ENCODE measurements at places on chromosomes 3 and 15. TPM values are rescaled to one million over a fixed set of nuclear protein-coding genes. Genes with fewer than 3 reads are reported as not detected.

DNA sequence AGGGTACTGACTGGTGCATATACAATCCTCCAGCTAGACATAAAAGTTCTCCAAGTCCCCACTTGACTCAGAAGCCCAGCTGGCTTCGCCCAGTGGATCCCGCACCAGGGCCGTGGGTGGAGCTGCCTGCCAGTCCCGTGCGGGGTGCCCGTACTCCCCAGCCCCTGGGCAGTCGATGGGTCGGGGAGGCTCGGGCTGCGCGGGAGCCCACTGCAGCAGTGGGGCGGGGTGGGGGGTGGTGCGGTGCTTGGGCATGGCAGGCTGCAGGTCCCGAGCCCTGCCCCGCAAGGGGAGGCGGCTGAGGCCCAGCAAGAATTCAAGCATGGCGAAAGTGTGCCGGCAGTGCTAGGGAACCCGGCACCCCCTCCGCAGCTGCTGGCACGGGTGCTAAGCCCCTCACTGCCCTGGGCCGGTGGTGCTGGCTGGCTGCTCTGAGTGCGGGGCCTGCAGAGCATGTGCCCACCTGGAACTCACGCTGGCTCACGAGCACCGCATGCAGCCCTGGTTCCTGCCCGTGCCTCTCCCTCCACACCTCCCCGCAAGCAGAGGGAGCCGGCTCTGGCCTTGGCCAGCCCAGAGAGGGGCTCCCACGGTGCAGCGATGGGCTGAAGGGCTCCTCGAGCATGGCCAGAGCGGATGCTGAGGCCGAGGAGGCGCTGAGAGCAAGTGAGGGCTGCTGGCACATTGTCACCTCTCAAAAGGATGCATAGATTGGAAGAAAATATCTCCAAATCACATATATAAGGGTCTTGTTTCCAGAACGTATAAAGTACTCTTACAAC is 68.3 kb upstream of the PIK3R4 start:
- H3K27ac ChIP-seq, result no peak overlapping the region
- no peak for DNase-seq
- H3K27me3 ChIP-seq, result no peaks in the 10 kb centered on the region

GRCh38 chr3:67790043-67790442 is 135.6 kb upstream of the SUCLG2 start:
- DNase-seq, result no peak
- no peak overlapping the region for H3K27ac ChIP-seq
- H3K4me1 ChIP-seq, result no peaks in the 10 kb centered on the region
- H3K27me3 ChIP-seq, result no peaks in the 10 kb centered on the region

- no peak overlapping the region for H3K4me3 ChIP-seq
- H3K27ac ChIP-seq, result no peak overlapping the region
- H3K4me1 ChIP-seq, result no peaks in the 10 kb centered on the region
- no peak for DNase-seq
These were observed 90.9 kb upstream of the SEC13 start for GRCh38 chr3:10411598-10412332.

DNA sequence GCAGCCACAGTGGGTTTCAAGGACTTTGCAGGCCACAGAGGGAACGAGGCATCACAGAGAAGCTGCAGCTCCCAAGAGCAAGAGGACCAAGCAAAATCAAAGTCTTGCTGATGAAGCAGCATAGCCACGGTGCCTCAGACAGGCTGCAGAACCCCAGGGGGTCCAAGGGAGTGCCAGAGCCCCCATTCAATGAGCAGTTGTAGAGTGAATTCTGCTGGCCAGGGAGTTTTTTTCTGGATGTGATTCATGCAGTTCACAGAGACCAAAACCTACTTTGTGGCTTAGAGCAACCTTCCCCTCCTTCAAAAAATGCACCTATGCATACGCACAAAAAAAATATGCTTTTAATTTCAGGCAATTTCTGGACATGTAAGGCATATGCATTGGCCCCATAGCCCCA is 409.0 kb downstream of the VPS13C start:
- no peak overlapping the region for H3K27ac ChIP-seq
- peaks cover 4% of the 10 kb centered on the region for H3K4me1 ChIP-seq
- no peak overlapping the region for H3K4me3 ChIP-seq
- H3K27me3 ChIP-seq, result no peaks in the 10 kb centered on the region

DNA sequence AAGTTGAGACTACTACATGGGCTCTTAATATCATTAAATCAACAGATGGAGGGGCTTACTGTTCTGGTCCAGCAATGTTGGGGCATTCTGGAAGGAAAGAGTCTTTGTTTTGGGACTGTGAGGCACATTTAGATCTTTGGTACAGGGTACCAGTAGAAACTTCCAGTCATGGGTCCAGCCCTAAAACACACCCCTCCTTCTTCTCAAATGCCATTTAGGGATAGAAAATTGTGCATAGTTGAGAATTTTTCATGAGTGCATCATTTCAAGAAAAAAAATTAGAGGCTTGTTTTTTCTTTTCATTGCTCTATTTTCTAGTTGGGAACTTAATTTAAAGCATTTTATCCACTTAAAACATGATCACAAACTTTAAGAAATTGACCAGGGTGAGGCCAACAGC is 4.1 kb upstream of the RTP1 start:
- no peaks in the 10 kb centered on the region for H3K36me3 ChIP-seq
- DNase-seq, result no peak
- no peaks in the 10 kb centered on the region for H3K27me3 ChIP-seq
- no peak overlapping the region for H3K4me3 ChIP-seq

DNA sequence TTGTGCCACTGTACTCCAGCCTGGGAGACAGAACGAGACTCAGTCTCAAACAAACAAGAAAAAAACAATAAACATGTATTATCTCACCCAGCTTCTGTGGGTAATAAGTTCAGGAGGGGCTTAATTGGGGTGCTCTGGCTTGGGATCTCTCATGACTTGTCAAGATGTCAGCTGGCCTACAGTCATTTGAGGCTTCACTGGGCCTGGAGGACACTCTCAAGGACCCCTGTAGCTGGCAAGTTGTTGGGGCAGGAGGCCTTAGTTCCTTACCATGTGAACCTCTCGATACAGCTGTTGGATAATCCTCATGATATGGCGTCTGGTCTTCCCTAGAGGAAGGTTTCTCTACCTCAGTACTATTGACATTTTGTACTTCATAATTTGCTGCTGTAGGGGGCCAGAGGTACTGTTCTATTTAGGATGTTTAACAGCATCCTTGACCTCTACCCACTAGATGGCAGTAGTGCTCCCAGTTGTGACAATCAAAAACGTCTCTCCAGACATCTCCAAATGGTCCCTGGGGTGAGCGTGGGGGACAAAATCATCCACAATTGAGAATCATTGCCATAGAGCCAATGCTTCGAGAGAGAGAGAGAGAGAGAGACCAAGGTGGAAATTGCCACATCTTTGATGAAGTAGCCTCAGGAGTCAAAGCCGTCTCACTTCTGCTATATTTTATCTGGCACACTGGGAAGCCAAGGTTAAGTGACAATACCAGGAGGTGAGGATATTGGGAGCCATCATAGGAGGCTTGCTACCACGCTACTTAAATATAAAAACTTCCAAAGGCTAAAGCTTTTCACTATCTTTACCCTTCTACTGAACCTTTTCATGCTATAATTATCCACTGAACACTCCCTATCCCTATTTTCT is 23.9 kb upstream of the SLTM start:
- DNase-seq, result no peak
- H3K27me3 ChIP-seq, result no peaks in the 10 kb centered on the region
- no peaks in the 10 kb centered on the region for H3K36me3 ChIP-seq
- no peak overlapping the region for H3K27ac ChIP-seq
- peaks cover 5% of the 10 kb centered on the region for H3K4me1 ChIP-seq

DNA sequence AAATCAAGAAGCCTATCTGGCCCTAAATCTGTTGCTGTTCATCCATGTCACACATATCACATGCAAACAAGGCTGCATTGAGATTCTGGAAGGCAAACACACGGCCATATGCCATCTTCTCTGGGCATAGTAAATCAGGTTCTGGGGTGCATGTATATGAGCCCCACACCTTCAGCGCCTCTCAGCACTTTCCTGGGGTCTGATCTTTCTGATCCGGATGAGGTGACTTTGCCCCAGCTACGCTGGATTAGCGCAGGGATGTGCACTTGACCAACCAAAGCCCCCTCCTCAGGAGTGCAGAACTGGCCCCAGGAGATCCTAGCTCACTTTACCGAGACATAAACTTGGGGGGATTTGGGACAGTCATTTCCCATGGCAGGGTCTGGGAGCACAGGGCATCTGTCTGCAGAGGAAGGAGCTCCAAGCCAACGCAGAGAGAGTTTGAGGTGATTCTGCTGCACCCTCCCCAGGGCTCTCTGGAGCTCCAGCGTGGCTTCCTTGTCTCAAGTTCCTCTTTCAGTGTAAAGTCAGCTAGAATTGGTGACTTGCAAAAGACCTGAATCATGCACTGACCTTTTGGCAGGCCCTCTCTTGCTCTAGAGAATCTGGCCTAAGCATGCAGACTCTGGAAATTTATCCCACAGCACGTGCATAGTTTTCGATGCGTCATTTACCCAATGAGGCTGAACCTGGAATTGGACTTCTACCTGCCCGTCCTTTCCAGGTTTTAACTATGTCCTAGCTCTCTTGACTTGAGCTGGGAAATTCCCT is 63.5 kb upstream of the KLF13 start:
- H3K27ac ChIP-seq, result no peak overlapping the region
- H3K4me1 ChIP-seq, result peaks cover 2% of the 10 kb centered on the region
- H3K4me3 ChIP-seq, result no peak overlapping the region
- peak; percentile 30 for DNase-seq
- no peaks in the 10 kb centered on the region for H3K27me3 ChIP-seq

DNA sequence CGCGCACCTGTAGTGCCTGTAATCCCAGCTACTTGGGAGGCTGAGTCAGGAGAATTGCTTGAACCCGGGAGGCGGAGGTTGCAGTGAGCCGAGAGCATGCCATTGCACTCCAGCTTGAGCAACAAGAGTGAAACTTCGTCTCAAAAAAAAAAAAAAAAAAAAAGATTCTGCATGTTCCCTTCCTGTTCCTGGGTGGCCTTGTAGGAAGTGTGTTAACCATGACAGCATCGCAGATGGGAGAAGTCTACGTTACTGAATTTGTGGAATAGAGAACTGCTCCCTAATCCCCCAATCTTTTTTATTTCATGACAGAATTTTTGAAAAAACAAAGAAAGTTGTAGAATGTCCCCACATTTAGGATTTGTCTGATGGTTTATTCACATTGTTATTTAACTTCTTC is 45.4 kb downstream of the FOXL2 start:
- H3K4me1 ChIP-seq, result no peaks in the 10 kb centered on the region
- no peaks in the 10 kb centered on the region for H3K27me3 ChIP-seq
- H3K4me3 ChIP-seq, result no peak overlapping the region
- no peaks in the 10 kb centered on the region for H3K36me3 ChIP-seq
- H3K27ac ChIP-seq, result no peak overlapping the region

- no peaks in the 10 kb centered on the region for H3K36me3 ChIP-seq
- no peak overlapping the region for H3K27ac ChIP-seq
- no peaks in the 10 kb centered on the region for H3K27me3 ChIP-seq
- DNase-seq, result no peak
- no peaks in the 10 kb centered on the region for H3K4me1 ChIP-seq
These were observed 281.4 kb downstream of the RSL24D1 start for GRCh38 chr15:54915380-54915779.

DNA sequence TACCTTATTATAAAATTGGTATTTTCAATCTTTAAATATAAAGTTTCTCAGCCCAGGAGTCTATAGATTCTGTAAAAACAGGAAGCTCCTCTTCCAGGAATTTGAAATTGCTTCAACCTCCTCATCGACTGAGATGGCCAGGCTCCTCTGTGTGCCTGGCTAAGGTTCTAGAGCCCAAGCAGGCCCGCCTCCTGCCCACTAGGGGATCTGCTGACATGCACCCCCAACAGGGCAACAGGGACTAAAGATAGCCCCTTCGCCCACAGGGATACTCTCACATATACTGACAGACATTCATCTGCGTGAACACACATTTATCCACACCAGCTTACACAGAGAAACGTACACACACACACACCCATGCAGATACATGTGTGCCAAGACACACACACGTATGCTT is 183.1 kb upstream of the TLE3 start:
- H3K27ac ChIP-seq, result no peak overlapping the region
- no peak overlapping the region for H3K4me3 ChIP-seq
- no peaks in the 10 kb centered on the region for H3K27me3 ChIP-seq
- no peaks in the 10 kb centered on the region for H3K36me3 ChIP-seq
- H3K4me1 ChIP-seq, result no peaks in the 10 kb centered on the region

GRCh38 chr3:171255236-171255806 is 204.9 kb downstream of the TNIK start:
- H3K4me3 ChIP-seq, result no peak overlapping the region
- no peak overlapping the region for H3K27ac ChIP-seq
- H3K36me3 ChIP-seq, result no peaks in the 10 kb centered on the region
- H3K4me1 ChIP-seq, result no peaks in the 10 kb centered on the region

DNA sequence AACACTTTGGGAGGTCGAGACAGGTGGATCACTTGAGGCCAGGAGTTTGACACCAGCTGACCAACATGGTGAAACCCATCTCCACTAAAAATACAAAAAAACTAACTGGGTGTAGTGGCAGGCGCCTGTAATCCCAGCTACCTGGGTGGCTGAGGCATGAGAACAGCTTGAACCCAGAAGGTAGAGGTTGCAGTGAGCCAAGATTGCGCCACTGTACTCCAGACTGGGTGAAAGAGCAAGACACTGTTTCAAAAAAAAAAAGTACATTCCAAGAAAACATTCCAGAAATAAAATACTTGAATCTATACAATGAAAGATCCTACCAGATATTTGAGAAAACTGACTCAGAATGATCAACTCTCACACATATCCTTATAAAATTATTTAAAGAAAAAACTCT is 30.4 kb downstream of the TFDP2 start:
- H3K27me3 ChIP-seq, result no peaks in the 10 kb centered on the region
- no peak overlapping the region for H3K4me3 ChIP-seq
- no peaks in the 10 kb centered on the region for H3K36me3 ChIP-seq
- H3K27ac ChIP-seq, result no peak overlapping the region
- no peak for DNase-seq
- H3K4me1 ChIP-seq, result no peaks in the 10 kb centered on the region

DNA sequence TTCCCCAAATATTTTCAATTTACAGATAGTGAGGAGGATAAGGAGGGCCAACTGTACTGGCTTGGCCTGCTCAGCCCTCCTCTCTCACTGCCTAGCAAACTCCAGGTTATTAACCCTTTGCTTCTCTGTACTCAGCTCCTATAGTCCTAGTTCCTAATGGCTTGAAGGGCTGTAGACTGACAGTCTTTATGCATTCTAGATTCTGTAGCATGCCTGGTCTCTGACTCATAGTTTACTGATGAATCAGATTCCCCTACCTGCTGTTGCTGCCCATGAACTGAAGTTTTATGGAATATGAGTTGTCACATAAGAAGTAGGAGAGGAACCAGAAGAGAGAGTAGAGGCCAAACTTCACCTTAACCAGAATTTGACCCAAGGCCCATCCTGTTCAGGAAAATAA is 27.1 kb upstream of the MAP3K13 start:
- H3K4me1 ChIP-seq, result no peaks in the 10 kb centered on the region
- H3K27ac ChIP-seq, result peak overlapping the region; percentile 40
- no peak for DNase-seq
- no peaks in the 10 kb centered on the region for H3K27me3 ChIP-seq

- H3K4me3 ChIP-seq, result peak overlapping the region; percentile 3
- no peaks in the 10 kb centered on the region for H3K27me3 ChIP-seq
- H3K4me1 ChIP-seq, result no peaks in the 10 kb centered on the region
- peak; percentile 10 for DNase-seq
These were observed 150.2 kb downstream of the DNAJB8 start for GRCh38 chr3:128316481-128316891.

CDHR4 gene
- total RNA-seq, result not detected

DLG1 gene
- total RNA-seq, result 76.7 TPM

PRKAR2A gene
- total RNA-seq, result 30.7 TPM

STRC gene
- total RNA-seq, result 2.0 TPM

ZNF385D gene
- total RNA-seq, result 3.8 TPM

SNX4 gene
- 35.7 TPM for total RNA-seq

MEF2A gene
- 77.6 TPM for total RNA-seq

SPSB4 gene
- not detected for total RNA-seq

MNS1 gene
- total RNA-seq, result 2.3 TPM
